Peyer's patch (tissue), 4 donors: ENCODE measurements at places on chromosomes 12 and 14.

GRCh38 chr12:131421509-131422186, 289.2 kb upstream of the SFSWAP start:
- DNase-seq = no peak

- DNase-seq = no peak
These were observed 108.8 kb downstream of the CRACR2A start for GRCh38 chr12:3644104-3644503.

GRCh38 chr12:65755596-65755978, 68.7 kb upstream of the HMGA2 start:
- no peak for DNase-seq

GRCh38 chr12:28374556-28374955, 184.3 kb downstream of the CCDC91 start:
- no peak for DNase-seq

DNA sequence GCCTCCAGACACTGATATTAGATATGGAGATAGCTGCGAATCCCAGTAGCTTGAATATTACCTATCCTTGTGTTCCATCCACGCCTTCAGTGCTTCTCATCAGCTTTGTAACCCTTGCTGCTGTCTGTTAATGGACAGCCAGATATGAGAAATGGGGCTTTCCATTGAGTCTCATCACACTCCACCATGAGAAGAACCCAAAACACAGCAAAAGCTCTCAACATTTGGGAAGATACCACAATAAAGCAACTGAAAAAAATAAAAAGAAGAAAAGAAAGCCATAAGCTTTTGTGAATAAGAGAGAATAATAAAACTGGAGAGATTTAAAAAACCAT, 225.4 kb downstream of the GALC start:
- no peak for DNase-seq

GRCh38 chr12:1879633-1880032, 38.8 kb downstream of the CACNA2D4 start:
- DNase-seq = no peak

DNA sequence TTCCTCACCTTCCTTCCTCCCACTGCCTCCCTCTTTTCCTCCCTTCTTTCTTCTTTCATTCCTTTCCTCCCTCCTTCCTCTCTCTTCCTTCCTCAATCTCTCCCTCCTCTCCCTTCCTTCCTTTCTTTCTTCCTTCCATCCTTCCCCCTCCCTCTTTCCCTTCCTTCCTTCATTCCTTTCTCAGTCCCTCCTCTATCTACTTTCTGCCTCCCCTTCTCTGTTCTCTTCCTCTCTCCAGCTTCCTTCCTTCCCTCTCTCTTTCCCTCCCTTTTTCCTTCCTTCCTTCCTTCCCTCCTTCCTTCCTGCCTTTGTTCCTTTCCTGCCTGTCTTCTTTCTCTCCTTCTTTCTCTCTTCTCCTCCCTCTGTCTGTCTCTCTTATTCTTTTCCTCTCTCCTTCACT, 16.1 kb downstream of the ASCL1 start:
- no peak for DNase-seq

GRCh38 chr12:84995641-84996040, 40.4 kb downstream of the TSPAN19 start:
- DNase-seq = no peak

DNA sequence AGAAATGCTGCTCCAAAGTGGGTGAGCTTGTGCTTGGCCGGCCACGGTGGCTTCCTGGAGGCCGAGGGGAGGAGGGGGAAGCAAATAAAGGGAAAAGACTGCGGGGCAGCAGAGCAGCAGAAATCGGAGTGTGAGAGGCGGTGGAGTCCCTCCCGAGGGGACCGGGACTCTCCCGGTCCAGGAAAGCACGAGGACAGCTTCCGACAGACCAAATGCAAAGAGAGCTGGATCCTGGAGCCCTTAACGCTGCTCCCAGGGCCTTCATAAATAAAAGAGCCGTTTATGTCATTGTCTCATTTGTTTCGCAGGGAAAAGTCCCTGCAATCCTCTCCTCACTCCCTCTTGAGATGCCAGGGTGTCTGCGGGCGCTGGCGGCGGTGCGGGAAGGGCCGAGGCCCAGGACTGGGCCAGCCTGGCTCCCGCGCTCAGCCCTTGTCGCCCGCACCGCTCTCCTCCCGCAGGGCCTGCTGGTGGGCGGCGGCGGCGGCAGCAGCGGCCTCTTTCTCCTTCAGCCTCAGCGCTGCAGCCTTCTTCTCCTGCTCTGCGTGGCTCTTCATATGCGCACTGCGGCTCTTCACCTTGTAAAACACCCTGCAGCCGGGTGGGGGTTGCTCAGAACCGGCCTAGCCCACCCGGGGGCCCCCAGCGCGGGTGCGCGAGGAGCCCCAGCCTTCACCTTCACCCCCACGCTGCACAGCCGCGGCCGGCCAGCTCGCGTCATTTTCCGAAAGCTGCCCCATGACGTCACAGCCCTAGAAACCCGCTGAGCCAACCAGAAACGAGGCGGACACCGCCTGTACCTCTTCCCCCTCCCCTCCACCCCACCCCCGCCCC, 4.5 kb upstream of the PNMA1 start:
- no peak for DNase-seq

GRCh38 chr14:77133720-77134338, 7.8 kb downstream of the ZDHHC22 start:
- DNase-seq = no peak

GRCh38 chr12:31589904-31590641, 863 bp downstream of the DENND5B start:
- DNase-seq = peak; percentile 55

DNA sequence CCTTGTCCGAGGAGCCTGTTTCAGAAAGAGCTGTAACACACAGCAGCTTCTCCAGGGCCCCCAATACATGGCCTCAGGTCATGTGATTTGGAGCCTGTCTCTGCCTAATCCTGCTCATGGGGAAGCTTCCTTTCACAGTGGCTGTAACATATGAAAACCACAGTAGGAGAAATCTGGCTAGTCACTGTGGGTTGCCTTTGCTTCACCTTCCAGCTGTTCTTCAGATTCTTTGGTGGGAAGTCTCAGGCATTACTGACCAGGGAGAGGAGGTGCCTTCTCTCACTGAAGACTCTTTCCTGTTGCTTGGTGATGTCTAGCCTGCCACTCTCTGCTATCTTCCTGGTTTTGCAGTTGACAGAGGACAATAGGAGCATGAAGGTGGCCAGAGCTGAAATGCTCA, 350.6 kb downstream of the DPF3 start:
- no peak for DNase-seq

DNA sequence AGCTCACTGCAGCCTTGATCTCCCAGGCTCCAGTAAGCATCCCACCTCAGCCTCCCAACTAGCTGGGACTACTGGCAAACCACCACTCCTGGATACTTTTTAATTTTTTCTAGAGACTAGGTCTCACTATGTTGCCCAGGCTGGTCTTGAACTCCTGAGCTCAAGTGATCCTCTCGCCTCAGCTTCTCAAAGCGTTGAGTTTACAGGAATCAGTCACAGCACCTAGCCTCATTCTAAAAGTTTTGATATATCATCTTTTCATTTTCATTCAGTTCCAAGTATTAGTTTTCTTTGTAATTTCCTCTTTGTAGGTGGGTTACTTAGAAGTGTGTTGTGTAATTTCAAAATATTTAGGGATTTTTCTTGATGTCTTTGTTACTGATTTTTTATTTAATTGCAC, 9.6 kb downstream of the CBX5 start:
- no peak for DNase-seq

DNA sequence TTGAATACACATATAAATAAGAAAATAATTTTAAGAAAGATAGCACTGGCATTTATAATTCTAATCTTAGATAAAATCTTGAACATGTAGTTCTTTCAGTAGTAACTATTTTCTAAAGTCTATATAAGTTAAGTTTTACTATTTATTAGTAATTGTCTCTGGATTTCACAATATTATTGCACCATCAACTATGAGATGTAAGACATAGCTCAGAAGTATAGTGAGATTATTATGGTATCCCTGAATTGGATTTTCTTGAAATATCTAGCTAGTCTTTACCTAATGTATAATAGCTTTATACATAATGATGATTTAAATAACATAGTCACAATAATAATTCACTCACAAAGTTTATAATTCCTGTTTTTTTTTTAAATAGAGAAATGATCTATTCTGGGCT, 6.7 kb downstream of the CLEC12A start:
- DNase-seq = no peak

DNA sequence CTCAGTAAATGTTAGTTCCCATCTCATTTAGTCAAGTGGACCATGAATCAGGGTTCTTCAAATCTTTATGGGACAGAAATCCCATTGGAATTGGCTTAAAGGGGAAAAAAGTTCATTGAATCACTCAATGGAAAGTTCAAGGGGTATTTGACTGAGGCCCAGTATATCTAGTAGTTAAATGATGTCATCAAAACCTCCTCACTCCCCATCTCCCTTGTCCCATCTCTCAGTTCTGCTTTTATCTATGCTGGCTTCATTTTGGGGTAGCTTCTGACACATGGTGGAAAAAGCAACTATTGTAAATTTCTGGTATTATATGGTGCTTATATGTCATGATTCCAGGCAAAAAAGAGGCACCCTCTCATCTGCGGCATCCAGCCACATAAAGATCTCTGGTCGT, 51.9 kb downstream of the DAAM1 start:
- DNase-seq = no peak

- no peak for DNase-seq
These were observed 121.1 kb upstream of the ATF1 start for GRCh38 chr12:50642761-50643160.

- no peak for DNase-seq
These were observed 495.1 kb downstream of the EGLN3 start for GRCh38 chr14:33455654-33456345.

- peak; percentile 68 for DNase-seq
These were observed 121.0 kb downstream of the FBXL14 start for GRCh38 chr12:1473418-1473817.

DNA sequence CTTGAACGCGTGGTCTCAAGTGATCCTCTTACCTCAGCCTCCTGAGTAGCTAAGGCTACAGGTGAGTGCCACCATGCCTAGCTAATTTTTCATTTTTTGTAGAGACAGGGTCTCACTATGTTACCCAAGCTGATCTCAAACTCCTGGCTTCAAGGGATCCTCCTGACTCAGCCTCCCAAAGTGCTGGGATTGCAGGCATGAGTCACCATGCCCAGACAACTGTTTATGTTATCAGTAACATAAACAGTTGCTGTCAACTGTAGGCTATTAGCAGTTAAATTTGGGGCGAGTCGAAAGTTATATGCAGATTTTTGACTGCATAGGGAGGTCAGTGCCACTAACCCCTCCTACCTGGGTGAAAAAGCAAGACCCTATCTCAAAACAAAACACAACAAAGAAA, 26.2 kb upstream of the LRRK2 start:
- no peak for DNase-seq

DNA sequence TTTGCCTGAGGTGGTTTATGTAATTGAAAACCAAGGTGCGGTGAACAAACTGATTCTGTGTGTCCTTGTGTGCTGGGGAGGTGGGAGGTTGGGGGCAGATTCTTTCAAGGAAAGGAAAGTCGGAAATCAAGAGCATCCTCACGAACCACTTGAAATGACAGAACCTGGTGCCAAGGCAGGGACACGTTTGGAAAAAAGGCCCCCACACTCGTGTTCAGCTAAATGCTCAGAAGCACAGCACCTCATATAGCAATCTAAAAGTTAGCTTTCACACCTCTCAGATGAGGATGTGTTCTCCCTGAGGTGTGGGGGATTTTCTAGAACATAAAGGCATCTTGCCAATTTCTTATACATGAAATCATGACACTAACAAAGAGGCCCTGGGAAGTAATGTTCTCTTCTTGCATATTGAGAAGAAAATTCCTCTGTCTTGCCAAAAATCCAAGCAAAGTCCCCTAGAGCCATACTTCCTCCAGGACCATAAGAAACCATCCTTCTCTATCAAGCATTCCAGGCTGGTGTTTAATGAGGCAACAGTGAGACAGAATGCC, 119.6 kb downstream of the PLXNC1 start:
- DNase-seq = no peak

GRCh38 chr12:75979181-75979580, 52.4 kb downstream of the PHLDA1 start:
- no peak for DNase-seq

DNA sequence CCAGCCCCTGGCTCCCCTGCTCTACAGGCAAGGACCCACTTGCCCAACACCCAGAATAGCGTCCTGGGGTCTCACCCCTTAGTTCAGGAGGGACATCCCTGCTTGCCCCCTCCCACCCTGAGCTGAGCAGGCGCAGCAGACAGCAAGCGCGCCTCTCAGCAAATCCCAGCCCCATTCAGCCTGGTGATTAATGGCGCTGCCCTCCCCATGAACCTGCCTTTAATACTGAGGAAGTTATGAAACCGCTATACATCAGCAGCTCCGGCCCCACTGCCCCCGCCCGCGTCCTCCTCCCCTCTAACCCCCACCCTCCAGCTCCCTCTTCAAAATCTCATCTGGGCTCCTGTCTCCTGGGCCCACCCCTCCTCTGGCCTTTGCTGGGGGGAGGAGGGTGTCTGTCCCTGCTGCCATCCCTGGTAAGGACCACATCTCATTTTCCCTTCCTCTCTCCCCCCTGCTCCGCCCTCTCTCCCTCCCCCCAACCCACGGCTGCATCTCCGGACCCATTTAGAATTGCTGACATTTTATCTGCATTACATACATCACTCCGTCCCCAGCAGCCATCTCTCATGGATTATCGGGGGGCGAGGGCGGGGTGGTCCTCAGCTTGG, 7.1 kb upstream of the SMUG1 start:
- no peak for DNase-seq

- no peak for DNase-seq
These were observed 148.5 kb upstream of the OR4E1 start for GRCh38 chr14:21822109-21822508.

DNA sequence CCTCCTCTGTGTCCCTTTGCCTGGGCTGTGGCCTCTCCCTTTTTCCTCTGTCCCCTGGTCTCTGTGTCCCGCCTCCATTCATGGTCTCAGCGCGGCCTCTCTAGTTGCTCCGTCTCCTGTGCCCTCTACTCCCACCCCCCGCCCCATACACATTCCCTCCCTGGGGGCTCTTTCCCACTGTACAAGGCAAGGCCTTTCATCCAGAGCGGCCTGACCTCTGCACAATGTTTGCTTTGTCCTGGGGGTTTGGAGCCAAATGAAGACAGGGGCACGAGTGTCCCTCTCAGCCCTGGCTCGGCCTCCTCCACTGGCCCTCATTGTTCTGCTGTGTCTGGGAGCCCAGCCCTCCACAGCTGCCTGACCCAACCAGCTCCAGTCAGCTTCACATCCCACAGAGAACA, 678.6 kb downstream of the BCL11B start:
- no peak for DNase-seq

- DNase-seq = no peak
These were observed 413.8 kb upstream of the TMTC1 start for GRCh38 chr12:30197392-30198057.

DNA sequence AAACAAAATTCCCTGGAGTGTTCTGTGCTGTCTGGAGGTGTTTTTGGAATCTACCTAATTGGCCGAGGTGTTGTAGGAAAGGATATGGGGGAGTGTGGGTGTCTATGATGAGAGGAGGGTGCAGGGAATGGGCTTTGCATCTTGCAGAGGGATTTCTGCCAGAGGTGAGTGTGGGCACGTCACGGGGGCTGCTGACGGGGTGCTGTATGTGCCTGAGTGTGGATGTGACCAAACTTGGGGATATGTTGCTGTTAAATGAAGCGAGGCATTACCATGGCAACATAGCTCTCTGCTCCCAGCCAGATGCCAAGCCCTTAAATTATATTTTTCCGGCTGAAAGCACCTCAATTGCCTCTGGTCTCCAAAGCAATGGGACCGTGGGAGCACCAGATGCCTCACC, 44.3 kb upstream of the SPTLC2 start:
- no peak for DNase-seq
